ENCODE measurements at places on chromosomes 1 and 21. TPM values are rescaled to one million over a fixed set of nuclear protein-coding genes. Genes with fewer than 3 reads are reported as not detected.

Gene THEM4
- 21.8 TPM for total RNA-seq

- no peaks in the 10 kb centered on the region for H3K36me3 ChIP-seq
- H3K4me1 ChIP-seq: no peaks in the 10 kb centered on the region
- no peak overlapping the region for H3K4me3 ChIP-seq
- no peak overlapping the region for H3K27ac ChIP-seq
These were observed 131.1 kb upstream of the WNT4 start for GRCh38 chr1:22273686-22274681.

GRCh38 chr1:66712839-66713238, 39.4 kb upstream of the DYNLT5 start:
- H3K27me3 ChIP-seq: no peaks in the 10 kb centered on the region
- no peaks in the 10 kb centered on the region for H3K36me3 ChIP-seq
- no peaks in the 10 kb centered on the region for H3K4me1 ChIP-seq
- no peak overlapping the region for H3K4me3 ChIP-seq

GRCh38 chr1:1777583-1777899, 729 bp downstream of the NADK start:
- H3K4me3 ChIP-seq: peak overlapping the region; percentile 62
- H3K27me3 ChIP-seq: no peaks in the 10 kb centered on the region
- peaks cover 32% of the 10 kb centered on the region for H3K4me1 ChIP-seq
- no peak for DNase-seq

Gene GNAI3
- total RNA-seq: 6.4 TPM

DNA sequence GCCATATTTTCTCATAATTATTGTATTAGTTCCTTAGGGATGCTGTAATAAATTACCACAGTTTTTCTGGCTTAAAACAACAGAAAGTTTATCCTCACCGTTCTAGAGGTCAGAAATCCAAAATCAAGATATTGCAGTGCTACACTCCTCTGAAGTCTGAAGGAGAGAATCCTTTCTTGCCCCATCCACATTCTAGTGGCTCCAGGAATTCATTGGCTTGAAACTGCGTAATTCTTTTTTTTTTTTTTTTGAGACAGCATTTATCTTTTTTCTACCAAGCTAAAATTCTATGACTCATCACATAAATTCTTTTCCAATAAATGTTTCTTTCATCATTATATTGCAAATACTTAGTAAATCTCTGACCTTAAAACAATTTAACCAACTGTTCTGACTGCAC, 451.0 kb upstream of the RGS18 start:
- no peaks in the 10 kb centered on the region for H3K27me3 ChIP-seq
- no peak for DNase-seq
- no peak overlapping the region for H3K4me3 ChIP-seq
- H3K4me1 ChIP-seq: no peaks in the 10 kb centered on the region

GRCh38 chr21:26003404-26003803, 167.2 kb downstream of the APP start:
- no peak for DNase-seq
- no peaks in the 10 kb centered on the region for H3K36me3 ChIP-seq
- no peak overlapping the region for H3K27ac ChIP-seq
- peaks cover under 1% of the 10 kb centered on the region for H3K4me1 ChIP-seq

DNA sequence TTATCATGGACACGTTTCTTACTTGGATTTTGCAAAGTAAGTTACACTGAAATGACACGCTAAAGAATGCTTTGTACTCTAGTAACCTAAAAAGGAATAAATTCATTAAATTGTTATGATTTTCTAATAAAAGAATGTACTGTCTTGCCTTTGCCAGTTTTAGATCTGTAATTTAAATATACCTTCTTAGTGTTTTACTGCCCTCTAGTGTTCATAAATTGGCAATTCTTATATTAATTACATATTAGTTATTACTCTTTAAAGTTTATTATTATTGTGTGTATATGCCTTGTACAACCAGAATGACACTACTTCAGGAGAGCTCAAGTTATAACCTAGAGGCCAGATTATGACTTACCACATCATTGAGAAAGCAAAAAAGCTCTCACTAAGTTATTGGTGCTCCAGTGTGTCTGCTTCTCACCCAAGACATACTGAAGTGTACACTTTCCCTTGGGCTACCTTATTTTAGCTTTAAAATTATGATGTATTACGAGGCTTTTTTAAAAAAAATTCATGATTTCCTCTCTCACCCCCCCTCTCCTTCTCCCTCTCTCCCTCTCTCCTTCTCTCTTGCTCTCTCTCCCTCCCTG, 169.9 kb downstream of the HS2ST1 start:
- no peaks in the 10 kb centered on the region for H3K4me1 ChIP-seq
- H3K4me3 ChIP-seq: no peak overlapping the region
- peaks cover 6% of the 10 kb centered on the region for H3K36me3 ChIP-seq
- no peak overlapping the region for H3K27ac ChIP-seq
